ENCODE measurements at places on chromosomes 4 and X.

DNA sequence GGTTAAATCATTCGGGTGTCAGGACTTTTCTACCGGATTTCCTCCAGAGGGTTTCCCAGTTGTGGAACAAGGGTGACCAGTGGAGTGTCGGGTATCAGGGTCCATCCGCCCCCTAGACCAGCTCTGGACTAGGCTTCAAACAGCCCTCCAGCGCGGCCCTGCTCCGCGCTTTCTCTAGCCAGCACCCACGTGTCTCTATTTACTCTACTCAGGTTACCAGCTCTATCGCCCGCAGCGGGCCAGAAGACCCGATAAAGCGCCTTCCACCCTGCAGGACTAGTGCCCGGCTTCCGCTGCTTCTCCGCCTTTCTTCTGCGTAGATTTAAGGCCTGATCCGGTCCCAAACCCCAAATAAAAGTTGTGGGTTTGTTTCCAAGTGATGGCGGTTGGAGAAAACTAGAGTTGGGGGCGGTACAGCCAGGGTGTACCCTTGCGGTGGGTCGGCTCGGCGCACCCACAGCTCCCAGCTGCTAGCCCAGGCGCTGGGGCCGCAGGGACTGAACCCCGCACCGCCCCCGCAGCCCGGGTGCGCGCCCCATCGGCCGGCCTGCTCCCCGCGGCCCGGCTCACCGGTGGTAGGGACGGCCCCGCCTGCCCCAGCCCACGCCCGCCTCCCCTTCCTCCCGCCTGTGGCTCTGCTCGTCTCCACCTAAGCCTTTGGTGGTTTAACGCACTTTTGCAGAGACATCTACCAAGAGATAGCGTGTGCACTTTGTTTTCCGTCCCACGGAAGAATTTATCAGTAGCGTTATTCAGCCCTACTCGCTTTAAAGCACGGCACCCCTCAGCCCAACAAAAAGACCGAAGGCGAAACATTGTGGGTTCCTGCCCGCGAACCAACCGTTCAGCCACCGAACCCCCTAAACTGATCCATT lies 2.1 kb downstream of the LEF1 start:
- no peak for DNase-seq

DNA sequence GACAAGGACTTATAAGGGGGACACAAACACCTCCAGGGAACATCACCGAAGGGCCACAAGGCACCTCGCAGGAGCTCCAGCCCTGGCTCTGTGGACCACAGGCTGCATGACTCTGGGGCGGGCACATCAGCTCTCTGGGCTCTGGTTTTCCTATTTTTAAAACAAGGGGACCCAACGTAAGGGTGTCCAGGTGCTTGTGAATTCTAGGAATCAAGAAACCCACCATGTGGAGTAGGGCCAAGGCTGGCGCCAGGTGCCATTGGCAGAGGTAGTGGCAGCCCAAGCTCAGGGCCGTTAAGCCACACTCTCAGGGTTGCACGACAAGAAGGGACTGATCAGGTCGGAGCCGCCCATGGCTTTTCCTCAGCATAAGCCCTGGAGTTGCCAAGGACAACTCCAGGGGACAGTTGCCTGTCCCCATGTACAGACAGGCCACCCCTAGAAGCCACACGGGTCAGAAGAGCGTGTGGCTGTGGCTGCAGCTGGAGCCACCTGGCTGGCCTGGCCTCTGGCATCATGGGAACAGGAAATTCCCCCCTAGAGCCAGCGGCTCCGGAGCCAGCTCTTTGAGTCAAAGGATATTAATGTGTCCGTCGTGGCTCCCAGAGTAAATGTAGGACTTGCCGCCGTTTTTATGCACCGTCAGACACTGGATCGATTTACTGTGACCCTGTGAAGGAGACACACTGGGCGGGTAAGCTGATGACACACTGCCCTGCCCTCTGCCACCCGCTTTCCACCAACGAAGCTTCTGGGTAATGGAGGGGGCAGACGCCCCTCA lies 32.5 kb downstream of the WDR1 start:
- DNase-seq = no peak

DNA sequence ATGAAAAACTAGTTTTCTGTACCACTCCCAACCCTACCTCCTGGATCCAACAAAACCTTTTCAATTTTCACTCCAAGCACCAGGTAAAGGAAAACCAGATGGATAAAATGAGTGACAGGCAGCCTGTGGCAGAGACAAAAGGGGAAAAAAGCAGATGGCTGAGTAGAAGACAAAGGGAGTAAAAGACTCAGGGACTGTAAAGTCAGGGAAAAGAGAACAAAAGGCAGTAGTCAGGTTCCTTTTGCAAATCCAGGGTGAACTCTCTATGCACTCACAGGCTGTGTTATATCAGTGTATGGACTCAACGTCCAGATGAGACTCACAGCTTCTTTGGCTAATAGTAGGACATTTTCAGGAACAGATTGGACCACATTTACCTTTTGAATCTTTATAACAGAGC lies 54.2 kb downstream of the QRFPR start:
- DNase-seq = no peak

DNA sequence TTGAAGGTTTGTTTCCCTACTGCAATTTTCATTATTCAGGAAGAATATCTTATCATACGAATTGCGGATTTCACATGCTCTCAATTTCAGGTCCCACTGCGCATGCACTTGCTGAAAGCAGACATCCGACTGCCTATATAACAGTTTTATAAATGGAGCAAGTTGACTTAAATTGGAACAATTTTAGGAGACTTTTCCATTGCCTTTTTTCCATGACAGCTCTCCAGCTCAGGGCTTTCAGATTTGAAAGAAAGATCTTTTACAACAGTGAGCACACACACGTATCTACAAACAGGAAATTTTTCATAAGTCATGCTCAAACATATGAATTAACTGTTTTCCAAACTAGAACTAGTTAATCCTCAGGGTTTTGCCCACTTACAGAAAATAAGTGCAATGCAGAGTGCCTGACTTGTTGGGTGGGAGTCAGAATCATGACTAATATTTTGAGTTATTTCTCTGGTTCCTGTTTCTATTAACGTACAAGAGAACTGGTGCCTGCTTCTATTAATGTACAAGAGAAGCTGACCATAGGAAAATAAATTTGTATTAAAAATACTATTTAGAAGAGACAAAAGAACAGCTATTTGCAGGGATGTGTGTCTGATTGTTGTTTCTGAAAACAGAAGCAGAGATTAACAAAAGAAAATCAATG lies 137.9 kb downstream of the GPC3 start:
- no peak for DNase-seq

DNA sequence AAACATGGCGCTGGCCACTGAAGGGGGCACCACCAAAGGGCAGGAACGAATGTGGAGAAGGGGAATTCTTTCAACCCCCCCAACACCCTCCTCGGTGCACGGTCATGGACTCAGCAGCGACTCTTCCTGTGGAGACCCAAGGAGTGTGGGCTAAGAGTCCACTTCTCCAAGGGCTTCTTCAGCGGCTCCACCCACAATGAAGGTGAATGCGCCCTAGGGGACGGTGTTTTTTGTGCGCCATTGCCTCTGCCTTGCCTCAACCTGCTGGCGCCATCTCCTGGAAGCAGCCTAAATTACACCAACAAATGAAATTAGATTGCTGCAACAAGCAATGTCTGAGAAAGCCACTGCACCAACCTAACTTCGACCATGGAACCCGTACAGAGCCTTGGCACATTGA lies 169.2 kb upstream of the MAGEB18 start:
- DNase-seq = no peak

DNA sequence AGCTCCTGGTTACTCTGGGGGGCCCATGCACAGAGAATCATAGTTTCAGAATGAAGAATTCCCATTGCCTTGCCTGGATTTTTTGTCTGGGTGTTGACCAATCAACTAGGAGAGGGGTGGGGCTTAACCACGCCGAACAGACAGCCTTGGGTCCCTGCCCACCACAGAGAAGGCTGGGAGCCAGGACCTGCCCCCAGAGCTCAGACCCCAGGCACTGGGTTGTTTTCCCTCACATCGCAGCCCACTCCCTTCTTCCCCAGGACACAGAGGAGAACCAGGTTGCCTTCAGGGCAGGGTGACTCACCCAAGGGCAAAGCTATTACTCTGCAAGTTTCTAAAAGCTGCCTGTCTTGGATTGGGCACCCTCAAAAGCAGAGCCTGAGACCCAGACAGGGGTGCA lies 23.3 kb upstream of the CRMP1 start:
- DNase-seq = no peak

DNA sequence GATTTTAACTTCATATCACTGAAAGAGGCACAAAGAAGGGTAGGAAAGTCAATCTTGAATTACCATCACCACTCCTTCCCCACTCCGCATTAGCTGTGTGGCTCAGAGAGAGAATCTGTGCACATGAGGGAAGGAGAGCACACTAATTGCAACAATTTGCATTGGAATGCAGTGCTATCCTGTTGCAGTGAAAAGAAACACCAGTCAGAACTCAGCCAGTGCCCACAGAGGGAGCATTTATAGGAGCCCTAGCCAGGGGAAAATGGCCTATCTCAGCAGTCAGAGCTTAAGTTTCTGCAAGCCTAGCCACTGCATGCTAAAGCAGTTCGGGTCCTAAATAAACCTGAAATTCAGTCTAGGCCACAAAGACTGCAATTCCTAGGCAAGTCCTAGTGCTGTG lies 159.4 kb upstream of the AR start:
- no peak for DNase-seq

- no peak for DNase-seq
Observed at GRCh38 chr4:89434364-89434988, 126.9 kb upstream of the GPRIN3 start.

DNA sequence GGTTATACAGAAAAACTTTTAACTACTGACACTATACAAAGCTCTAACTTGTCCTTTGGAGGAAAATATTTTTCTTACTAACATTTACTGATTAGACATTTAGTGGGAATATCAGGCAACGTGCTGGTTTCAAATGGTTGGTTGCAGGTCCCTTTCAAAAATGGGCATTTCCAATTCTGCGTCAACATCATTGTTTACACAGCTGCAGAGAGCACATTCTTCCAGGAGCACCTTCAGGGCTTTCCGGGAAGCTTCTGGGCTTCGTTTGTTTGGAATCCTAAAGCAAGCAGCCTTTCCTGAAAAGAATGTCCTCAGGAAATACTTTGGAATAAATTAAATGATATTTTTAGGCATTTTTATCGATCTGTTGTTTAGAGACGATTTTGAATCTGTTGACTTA lies 289.7 kb downstream of the TRIML1 start:
- DNase-seq = no peak

DNA sequence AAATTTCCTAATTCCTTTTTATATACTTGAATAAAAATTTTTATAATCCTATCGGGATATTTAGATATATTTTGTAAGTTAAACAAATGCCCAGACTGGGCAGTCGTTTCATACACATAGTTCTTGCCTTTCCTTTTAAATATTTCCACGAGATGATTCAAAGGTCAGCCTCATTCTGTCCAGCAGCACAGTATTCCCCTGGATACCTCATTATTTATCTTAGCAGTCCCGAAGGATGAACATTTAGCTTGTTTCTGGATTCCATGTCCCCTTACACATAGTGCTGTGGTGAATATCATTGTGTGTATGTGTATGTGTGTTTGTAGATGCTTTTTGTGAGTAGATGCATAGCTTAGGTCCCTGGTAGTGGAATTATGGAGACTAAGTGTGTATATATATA lies 38.3 kb downstream of the RAPGEF2 start:
- DNase-seq = no peak
